NCI-H226 (cell line): ENCODE measurements at places on chromosomes 5 and 9.

DNA sequence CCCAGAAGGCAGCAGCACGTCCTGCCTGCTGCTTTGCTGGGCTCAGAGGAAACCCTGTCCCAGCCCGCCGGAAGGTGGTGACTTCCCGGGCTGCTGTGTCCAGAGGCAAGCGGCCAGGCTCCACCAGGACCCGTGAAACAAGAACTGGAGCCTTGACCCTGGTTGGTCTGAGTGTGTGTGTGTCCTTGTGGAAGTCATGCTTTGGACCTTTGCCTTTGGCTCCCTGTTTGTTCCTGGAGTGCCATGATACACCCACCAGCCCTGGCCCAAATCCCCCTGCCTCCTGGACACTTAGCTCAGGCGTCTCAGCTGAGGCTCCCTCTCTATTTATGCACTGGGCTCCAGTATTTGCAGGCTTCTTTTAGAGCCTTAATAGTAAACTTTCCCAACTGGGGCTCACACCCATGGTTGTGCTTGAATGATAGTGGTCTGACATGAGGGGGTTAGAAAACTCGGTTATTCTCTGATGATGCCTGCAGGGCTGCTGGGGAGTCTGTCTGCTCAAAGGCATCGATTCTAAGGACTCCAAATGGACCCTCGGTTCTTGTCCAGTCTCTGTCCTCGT is 72.2 kb downstream of the C9orf50 start:
- DNase-seq = no peak

- no peak for DNase-seq
Observed at GRCh38 chr5:133372293-133372937, 239.9 kb downstream of the FSTL4 start.

GRCh38 chr5:101897914-101898313 is 398.2 kb downstream of the SLCO4C1 start:
- no peak for DNase-seq

DNA sequence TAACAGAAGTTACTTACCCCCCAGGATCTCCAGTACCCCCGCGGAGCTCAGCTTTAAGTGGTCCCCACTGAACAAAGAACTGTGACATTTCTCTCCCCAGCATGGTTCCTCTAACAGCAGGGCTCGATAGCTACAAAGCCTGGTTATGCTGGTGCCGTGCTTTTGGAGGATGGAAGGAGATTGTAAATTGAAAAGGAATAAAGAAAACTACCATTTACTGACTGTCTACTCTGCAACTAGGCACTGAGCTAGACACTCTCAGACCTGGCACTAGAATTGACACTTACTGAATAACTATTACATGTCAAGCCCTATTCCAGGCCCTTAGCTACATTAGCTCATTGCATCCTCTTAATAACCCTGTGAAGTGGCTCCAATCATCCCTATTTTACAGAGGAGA is 145.3 kb downstream of the TTLL11 start:
- no peak for DNase-seq
